ENCODE measurements at places on chromosomes 7 and 10.

GRCh38 chr10:108901781-108902618, 1021.3 kb downstream of the XPNPEP1 start:
- no peak for DNase-seq

DNA sequence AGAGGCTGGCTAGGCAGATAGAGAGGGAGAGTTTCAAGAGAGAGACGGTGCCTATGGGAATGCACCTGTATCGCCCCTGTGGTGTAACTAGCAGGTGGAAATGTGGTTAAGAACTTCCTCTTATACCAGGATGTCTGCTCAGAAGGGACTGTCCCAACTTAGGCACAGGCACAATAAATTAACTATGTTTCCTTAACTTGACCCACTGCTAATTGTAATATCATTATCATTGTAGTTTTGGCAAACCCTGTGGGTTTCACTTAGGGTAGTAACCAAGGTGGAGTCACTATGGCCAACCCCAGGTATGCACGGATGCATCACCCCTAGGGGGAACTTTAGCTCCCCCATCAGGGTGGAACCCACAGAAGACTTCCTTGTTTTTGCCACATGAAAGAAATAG, 455.7 kb downstream of the DGKB start:
- no peak for DNase-seq

DNA sequence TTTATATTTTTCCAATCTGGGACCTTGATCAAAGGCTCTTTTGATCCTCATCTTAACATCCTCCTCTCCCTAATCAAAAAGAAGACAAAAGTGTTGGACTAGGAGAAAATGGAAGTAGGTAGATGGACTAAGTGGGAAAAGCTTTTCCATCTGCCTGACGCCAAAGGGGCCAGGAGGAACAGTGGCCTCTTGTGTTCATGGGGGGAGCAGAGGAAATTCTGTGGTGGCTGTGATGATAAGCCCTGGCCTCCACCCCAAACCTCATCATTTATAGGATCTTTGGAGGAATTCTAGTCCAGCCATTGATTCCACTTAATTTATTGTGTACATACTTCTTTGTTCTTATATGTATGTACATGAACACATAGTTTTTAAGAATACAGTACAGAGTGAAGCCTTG, 21.7 kb downstream of the ZNF365 start:
- DNase-seq = no peak

DNA sequence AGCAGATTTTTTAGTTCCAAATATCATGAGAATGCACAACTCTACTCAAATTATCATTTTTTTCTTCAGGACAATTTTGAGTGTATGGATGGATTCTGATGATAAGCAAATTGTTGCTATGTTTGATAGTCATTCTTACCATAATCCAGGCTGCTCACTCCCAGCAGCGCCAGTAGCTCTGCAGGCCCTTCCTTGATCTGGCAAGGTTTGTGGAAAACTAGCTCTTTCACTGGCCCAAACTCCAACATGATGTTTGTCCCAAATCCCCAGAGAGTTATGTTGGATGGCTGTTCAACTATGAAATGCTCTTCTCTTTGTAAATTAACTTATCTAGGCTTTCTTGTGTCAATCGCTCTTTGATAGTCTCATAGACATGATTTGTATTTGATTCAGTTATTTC, 933.7 kb downstream of the DNAJB9 start:
- no peak for DNase-seq

GRCh38 chr7:73353243-73353642, 25.3 kb downstream of the FKBP6 start:
- no peak for DNase-seq

DNA sequence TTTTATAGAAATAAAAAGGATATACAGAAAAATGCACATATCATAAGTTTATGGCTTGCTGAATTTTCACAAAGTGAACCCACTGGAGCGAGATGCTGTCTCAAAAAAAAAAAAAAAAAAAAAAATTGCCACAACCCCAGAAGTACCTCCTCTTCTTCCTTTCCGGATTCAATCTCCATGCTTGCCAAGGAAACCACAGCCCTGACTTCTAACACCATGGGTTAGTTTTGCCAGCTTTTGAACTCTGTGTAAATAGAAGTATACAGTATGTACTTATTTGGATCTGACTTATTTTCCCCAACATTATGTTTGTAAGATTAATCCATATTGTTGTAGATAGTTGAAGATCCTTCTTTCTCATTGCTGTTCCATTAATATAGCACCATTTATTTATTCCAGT, 40.0 kb downstream of the FANK1 start:
- DNase-seq = no peak

DNA sequence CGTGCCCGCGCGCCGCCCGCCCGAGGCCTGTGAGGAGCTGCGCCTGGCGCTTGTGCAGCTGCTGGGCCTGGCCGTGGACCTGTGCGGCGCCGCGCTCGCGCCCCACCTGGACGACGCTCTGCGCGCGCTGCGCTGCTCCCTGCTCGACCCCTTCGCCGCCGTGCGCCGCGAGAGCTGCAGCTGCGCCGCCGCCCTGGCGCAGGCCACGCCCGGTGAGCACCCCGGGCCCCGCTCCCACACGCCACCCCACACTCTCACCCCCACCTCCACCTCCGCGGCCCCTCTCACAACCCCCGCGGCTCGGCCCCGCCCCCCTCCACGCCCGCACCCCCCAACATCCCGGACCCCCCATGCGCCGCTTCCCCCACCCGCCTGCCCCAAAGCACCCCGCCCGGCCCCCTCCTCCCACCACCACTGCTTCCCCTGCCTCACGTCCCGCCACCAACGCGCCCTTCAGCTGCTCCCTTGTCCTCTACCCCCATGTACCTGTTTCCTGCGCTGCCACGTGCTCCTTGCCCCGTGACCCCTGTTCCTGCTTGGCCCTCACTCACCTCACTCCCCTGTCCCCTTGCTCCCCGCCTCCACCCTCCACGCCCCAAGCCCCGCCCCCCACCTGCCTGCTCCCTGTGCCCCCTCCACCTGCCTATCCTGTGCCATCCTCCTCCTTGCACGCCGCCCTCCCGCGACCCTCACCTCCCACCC, at the start of gene PRKAR1B:
TSS of gene PRKAR1B (minus strand) at position 178 of the 702 bp plus-strand sequence. CDS start 15,776 bp downstream, outside the sequence.
- DNase-seq = peak; percentile 29

DNA sequence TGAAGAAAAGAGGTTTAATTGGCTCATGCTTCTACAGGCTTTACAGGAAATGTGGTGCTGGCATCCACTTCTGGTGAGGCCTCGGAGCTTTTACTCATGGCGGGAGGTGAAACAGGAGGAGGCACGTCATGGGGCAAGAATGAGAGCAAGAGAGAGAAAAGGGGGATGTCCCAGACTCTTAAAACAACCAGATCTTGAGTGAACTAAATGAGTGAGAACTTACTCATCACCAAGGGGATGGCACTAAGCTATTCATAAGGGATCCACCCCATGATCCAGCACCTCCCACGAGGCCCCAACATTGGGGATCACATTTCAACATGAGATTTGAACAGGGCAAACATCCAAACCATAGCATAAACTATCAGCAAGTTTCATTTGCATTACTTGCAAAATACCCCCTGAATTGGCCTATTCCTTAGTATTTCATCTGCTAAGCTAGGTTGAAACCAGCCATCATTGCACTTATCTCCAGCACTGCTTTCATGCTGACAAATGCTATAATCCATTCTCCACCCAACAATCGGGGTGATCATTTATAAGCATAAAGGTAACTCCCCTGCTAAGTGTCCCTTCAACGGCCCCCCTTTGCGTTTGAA, 179.0 kb downstream of the NOC3L start:
- peak; percentile 3 for DNase-seq

DNA sequence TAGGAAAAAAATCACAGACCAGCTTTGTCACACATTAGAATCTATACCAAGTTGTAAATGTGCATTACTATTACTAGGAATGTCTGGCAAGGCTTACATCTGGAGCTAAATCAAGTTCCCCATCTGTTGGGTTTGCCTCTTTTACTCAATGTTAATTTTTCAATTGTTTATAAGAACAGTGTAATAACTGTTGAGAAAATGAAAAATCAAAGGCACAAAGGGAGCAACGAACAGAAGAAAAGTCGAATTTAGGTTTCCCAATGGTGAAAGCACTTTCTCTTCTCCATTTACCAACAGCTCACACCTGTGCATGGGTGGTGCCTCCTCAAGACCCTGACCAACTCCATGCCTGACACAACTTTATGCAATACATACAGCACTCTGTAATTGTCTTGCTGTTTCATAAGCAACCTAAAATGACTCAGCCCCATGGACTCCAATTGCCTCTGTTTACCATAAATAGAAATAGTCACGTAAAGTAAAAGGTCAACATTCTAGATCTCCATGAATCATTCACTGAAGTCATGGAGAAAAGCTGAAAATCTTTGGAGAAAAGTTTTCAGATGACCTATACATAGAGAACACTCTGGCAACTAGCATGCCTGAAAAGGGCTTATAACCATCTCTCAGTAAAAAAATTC, 95.5 kb upstream of the KCNIP2 start:
- DNase-seq = no peak

DNA sequence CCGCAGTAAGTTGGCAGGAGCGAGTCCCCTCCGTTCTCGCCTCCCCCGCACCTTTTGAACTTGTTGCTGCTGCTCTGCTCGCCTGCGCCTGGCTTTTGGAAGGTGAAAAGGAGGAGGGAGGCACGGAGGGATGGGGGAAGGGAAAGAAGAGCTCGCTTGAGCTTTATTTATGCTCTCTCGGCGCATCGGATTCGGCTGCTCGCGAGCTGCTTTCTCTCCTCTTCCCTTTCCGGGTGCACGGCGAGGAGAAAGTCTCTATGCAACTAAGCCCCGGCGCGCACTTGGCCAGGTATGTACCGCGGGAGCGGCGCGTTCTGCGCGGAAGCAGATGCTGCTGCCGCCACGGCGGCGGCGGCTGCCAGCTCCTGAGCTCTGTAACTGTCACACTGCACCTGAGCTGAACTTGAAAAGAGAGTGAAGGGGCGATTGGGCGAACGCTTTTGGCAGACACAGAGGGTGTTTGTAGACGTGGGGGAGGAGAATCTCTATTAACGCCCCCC, 551 bp downstream of the KCND2 start:
- DNase-seq = no peak

DNA sequence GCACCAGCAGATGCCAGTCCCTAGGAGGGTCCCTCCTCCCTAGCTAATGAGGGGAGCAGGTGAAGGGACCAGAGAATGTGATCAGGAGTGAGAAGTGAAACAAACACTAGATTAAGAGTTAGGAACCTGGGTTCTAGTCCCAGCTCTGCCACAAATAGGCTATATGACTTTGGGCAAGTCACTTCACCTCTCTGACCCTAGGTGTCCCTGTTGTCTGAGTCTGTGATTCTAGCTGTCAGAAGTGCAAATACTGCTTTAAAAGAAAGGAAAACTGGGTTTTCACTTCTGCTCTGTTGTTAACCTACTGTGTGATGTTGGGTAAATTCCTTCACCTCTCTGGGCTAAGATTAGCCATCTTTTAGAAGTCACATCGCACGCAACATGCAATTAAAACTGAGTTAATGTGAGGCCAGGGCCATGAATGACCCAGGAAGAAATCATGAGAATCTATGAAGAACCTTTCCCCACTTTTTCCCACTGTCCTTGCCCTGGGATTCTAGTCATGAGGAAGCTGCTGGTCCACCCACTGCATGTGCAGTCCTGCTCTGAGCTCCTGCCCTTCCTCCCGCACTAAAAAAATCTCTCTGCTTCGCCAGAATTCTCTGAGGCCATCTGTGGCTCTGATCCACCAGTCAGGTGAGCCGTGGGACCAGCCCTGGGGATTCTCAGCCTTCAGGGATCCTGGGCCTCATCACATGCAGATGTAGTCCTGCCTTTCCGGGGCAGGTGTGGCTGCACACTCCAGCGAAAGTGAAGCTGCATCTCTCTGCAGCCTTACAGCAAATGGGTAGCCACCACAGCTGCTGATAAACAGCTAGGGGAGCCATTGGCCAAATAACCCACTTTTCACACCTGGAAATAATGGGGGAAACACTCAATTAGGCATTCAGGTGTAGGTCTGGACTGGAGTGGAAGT, 181.7 kb downstream of the PLXNA4 start:
- peak; percentile 10 for DNase-seq

DNA sequence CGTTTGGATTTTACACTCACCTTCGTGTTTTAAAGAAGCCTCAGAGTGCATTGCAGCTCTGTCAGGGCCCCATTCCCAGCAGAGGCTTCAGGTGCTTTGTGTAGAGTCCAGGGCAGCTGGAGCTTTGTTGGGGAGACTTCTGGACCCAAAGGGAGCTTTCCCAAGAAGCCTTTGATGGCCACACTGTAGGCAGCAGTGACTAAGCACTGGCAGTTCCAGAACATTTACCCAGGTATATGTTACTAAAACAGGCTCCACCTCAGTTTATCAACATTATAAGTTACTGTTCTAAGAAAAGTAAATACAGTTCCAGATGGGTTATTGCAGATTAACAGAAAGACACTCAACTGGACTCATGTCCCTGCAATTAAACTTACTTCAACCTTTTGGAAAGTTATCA, 66.8 kb downstream of the LANCL2 start:
- DNase-seq = no peak

GRCh38 chr10:35425595-35425994, 89.3 kb downstream of the CCNY start:
- DNase-seq = no peak

DNA sequence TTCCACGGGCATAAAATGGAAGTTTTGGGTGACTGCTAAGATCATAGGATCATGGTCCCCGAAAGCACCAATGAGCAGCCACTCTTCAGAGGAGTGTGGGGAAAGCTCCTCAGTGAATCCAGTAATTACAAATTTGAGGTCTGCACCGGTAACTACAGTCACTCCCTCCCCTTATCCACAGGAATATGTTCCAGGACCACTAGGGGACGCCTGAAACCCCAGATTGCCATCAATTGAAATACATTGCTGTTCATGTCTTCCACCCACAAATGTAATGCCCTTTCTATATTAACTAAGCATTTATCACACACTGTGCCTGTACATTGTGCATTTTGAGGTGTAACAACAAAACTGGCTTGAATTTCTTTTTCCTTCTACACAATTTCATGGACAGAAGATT, 447.9 kb upstream of the PFKP start:
- no peak for DNase-seq

DNA sequence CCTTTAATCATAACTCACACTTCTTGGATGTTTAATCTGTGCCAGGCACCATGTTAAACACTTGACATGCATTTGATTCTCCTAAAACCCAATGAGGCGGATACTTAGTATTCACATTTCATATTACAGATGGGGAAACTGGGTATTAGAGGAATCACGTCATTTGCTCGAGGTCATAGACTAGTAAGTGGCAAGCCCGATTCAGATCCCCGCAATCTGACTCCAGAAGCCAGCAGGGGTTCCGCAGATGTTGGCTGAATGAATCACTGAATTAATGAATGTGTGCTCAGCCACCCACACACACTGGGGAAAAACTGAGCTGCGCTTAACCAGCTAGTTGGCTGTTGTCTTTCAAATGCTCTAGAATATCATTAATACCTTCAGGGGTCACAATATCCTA, 22.5 kb upstream of the ENO4 start:
- no peak for DNase-seq

GRCh38 chr10:7857262-7857661, 39.0 kb downstream of the TAF3 start:
- DNase-seq = no peak

- DNase-seq = no peak
Observed at GRCh38 chr7:11458736-11459483, 373.1 kb downstream of the THSD7A start.

GRCh38 chr7:5488286-5488878, 64.7 kb upstream of the TNRC18 start:
- no peak for DNase-seq

Data from stimulated activated CD4-positive, alpha-beta T cell treated with anti-CD3 and anti-CD28 coated beads, Interleukin-4, amount 100 ng/mL, for 24 hours (primary cell).